Left lung (tissue), 14 donors: ENCODE measurements at places on chromosomes 1 and 21. TPM values are rescaled to one million over a fixed set of nuclear protein-coding genes. Genes with fewer than 3 reads are reported as not detected.

PROX1 gene
- total RNA-seq: 6.2 TPM

OR6K3 gene
- 0.21 TPM for total RNA-seq

CELA2A gene
- total RNA-seq: not detected

ZNF436 gene
- total RNA-seq: 10.2 TPM

HSD3B2 gene
- total RNA-seq: not detected

TRIM63 gene
- 0.15 TPM for total RNA-seq

CTH gene
- total RNA-seq: 6.5 TPM

SPRR3 gene
- total RNA-seq: not detected

NEGR1 gene
- 3.7 TPM for total RNA-seq

SAMSN1 gene
- 45.7 TPM for total RNA-seq

SYT11 gene
- 12.0 TPM for total RNA-seq

S100A12 gene
- total RNA-seq: 178 TPM

ECM1 gene
- total RNA-seq: 65.2 TPM

TTC22 gene
- 7.7 TPM for total RNA-seq

ERICH3 gene
- total RNA-seq: 0.06 TPM

SPATA1 gene
- total RNA-seq: 1.3 TPM

F3 gene
- 191 TPM for total RNA-seq

TEX50 gene
- not detected for total RNA-seq

USF1 gene
- total RNA-seq: 72.4 TPM

ADCY10 gene
- total RNA-seq: not detected

FCRL1 gene
- 0.85 TPM for total RNA-seq

RHBDL2 gene
- total RNA-seq: 1.0 TPM

COL16A1 gene
- total RNA-seq: 116 TPM

IFI16 gene
- total RNA-seq: 121 TPM

SEMA4A gene
- 25.4 TPM for total RNA-seq

TDRKH gene
- 13.3 TPM for total RNA-seq

SLC35F3 gene
- 0.64 TPM for total RNA-seq

BARHL2 gene
- not detected for total RNA-seq

DDAH1 gene
- 71.5 TPM for total RNA-seq

ADGRL4 gene
- total RNA-seq: 20.4 TPM

DNAI4 gene
- total RNA-seq: 12.4 TPM

WNT3A gene
- 0.96 TPM for total RNA-seq

CFAP126 gene
- not detected for total RNA-seq

KLHDC7A gene
- 6.1 TPM for total RNA-seq

COL9A2 gene
- 1.1 TPM for total RNA-seq

ACTL8 gene
- not detected for total RNA-seq

OR2L13 gene
- total RNA-seq: not detected

KLF17 gene
- total RNA-seq: 0.29 TPM

RHOU gene
- 18.7 TPM for total RNA-seq

GOLT1A gene
- 9.5 TPM for total RNA-seq

OR2T35 gene
- total RNA-seq: not detected
